ENCODE measurements at places on chromosomes 6 and 20. TPM values are rescaled to one million over a fixed set of nuclear protein-coding genes. Genes with fewer than 3 reads are reported as not detected.

- H3K4me1 ChIP-seq, result no peaks in the 10 kb centered on the region
- H3K36me3 ChIP-seq, result no peaks in the 10 kb centered on the region
- H3K27me3 ChIP-seq, result no peaks in the 10 kb centered on the region
- DNase-seq, result no peak
- H3K4me3 ChIP-seq, result no peak overlapping the region
These were observed 84.5 kb downstream of the JARID2 start for GRCh38 chr6:15330174-15330944.

GRCh38 chr20:50269091-50270033 lies 78.7 kb downstream of the CEBPB start:
- H3K36me3 ChIP-seq, result no peaks in the 10 kb centered on the region
- DNase-seq, result no peak
- H3K4me1 ChIP-seq, result no peaks in the 10 kb centered on the region
- no peak overlapping the region for H3K27ac ChIP-seq
- H3K4me3 ChIP-seq, result no peak overlapping the region

- peaks cover 66% of the 10 kb centered on the region for H3K4me1 ChIP-seq
- no peaks in the 10 kb centered on the region for H3K36me3 ChIP-seq
- no peak for DNase-seq
- no peaks in the 10 kb centered on the region for H3K27me3 ChIP-seq
- H3K27ac ChIP-seq, result no peak overlapping the region
These were observed 21.5 kb downstream of the ACSS1 start for GRCh38 chr20:25036331-25036936.

The PRELID3B gene
- 19.1 TPM for total RNA-seq

The ID4 gene
- total RNA-seq, result 19.4 TPM

The STX11 gene
- total RNA-seq, result 1.1 TPM

- no peaks in the 10 kb centered on the region for H3K36me3 ChIP-seq
- no peaks in the 10 kb centered on the region for H3K27me3 ChIP-seq
- DNase-seq, result no peak
These were observed 3.0 kb upstream of the GUCA1B start for GRCh38 chr6:42197555-42198362.

GRCh38 chr20:20079102-20079784 lies 26.9 kb downstream of the CFAP61 start:
- no peak overlapping the region for H3K27ac ChIP-seq
- no peak overlapping the region for H3K4me3 ChIP-seq
- H3K27me3 ChIP-seq, result no peaks in the 10 kb centered on the region
- DNase-seq, result no peak
- H3K36me3 ChIP-seq, result no peaks in the 10 kb centered on the region

DNA sequence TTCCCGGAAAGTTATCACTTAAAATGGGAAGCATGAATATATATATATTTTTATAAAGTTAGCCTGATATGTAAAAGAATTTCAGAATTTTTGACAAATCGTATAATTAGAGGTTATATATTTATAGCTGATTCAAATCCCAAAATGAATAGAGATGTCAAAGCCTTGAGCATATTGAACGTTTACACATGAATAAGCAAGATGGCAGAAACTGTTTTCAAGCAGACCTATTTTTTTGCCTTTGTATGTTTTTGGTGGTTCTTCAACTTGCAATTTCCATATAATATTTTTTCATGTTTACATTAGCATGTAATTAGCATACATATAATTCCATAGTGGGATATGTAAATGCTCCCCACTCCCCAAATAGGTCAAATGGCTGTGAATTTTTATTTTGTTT lies 189.9 kb downstream of the PRL start:
- H3K27ac ChIP-seq, result no peak overlapping the region
- H3K36me3 ChIP-seq, result no peaks in the 10 kb centered on the region
- H3K4me3 ChIP-seq, result no peak overlapping the region
- H3K4me1 ChIP-seq, result no peaks in the 10 kb centered on the region
- no peak for DNase-seq

The PRICKLE4 gene
- total RNA-seq, result 1.3 TPM

GRCh38 chr20:36319356-36320260 lies 13.5 kb downstream of the DLGAP4 start:
- H3K4me1 ChIP-seq, result no peaks in the 10 kb centered on the region
- no peaks in the 10 kb centered on the region for H3K36me3 ChIP-seq
- H3K27ac ChIP-seq, result no peak overlapping the region
- H3K27me3 ChIP-seq, result no peaks in the 10 kb centered on the region

DNA sequence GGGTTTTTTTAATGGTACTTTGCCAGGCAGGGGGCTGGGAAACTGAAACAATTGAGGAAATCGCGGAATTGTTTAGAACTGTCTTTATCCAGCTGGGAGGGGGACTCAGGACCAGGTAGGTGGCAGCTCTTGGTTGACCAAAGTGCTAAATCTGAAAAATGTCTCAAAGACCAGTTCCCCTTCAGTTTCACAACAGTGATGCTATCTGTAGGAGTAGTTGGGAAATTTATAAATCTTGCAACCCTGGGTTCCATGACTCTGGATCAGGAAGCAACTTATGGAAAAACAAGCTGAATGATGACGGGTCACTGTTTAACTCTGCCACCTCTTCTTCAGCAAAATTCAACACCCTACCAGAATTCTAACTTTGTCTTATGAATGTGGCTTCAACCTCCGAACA lies 99.7 kb downstream of the FAM50B start:
- H3K36me3 ChIP-seq, result no peaks in the 10 kb centered on the region
- no peaks in the 10 kb centered on the region for H3K4me1 ChIP-seq
- H3K27me3 ChIP-seq, result no peaks in the 10 kb centered on the region
- no peak overlapping the region for H3K4me3 ChIP-seq
- no peak overlapping the region for H3K27ac ChIP-seq

GRCh38 chr20:48293671-48294070 lies 508.4 kb upstream of the SULF2 start:
- no peaks in the 10 kb centered on the region for H3K27me3 ChIP-seq
- no peak overlapping the region for H3K27ac ChIP-seq
- no peak overlapping the region for H3K4me3 ChIP-seq
- H3K36me3 ChIP-seq, result no peaks in the 10 kb centered on the region

GRCh38 chr6:14767226-14767625 lies 478.6 kb upstream of the JARID2 start:
- H3K4me3 ChIP-seq, result no peak overlapping the region
- no peaks in the 10 kb centered on the region for H3K36me3 ChIP-seq
- H3K27me3 ChIP-seq, result no peaks in the 10 kb centered on the region
- DNase-seq, result no peak
- H3K27ac ChIP-seq, result no peak overlapping the region

DNA sequence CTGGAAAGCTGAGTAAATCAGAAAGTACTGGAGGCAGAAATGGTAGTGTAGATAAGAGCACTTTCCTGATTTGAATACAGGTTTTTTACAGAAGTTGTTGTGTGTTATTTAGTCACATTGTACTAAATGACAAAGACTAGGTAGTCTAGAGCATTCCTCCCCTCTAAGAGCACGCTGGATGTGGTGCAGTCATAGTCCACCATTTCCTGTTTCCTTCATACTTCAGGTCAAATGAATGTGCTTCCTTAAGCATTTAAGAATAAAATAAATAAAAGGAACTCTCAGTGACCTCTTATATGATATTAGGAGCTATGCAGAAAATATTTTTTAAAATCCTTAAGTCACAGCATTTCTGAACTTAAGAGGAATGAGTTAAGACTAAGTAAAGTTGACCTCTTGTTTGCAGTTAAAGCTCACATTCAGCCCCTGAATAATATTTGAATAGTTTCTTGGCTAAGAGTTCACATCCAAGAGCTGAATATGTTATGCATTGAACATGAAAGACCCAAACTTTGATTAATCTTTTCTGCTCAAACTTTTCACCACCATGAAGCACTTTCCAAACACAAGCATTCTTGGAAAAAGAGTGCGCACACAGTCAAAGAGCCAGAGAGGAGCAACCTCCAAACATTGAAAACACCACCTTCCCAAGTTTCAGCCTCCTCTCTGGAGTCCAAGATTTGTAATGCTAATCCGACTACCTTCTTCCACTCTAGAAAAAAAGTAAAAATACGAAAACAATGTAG lies 53.4 kb upstream of the TMEM30A start:
- no peak overlapping the region for H3K27ac ChIP-seq
- no peak overlapping the region for H3K4me3 ChIP-seq
- no peak for DNase-seq
- H3K27me3 ChIP-seq, result no peaks in the 10 kb centered on the region
- no peaks in the 10 kb centered on the region for H3K36me3 ChIP-seq
- no peaks in the 10 kb centered on the region for H3K4me1 ChIP-seq

DNA sequence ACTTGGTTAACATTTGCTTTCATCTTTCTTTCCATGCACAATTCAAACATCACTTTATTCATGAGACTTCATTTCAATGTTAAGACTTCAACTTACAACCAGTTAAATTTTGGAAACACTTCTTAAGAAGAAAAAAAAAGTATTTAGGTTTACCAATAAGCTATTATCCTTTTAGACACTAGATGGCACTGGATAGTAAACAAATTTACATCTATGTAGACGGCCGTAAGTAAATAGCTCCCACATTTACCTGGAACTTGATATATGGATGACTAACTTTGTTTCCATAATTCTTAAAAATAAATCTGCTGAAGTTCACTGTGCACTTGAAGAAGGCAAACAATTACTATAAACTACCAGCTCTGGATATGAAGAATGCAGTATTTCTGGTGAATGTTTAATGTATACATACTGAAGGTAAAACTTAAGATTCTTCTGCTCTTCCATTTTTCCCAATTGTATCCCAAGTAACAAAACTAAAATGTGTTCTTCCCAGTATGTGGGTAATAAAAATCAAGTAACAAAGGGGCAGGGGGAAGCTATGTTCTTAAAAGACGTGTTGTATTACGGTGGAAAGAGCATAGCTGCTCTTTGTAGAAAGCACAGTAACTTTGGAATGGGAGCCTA lies 130.6 kb upstream of the C6orf118 start:
- no peak overlapping the region for H3K4me3 ChIP-seq
- no peak overlapping the region for H3K27ac ChIP-seq
- no peaks in the 10 kb centered on the region for H3K36me3 ChIP-seq
- H3K27me3 ChIP-seq, result no peaks in the 10 kb centered on the region

DNA sequence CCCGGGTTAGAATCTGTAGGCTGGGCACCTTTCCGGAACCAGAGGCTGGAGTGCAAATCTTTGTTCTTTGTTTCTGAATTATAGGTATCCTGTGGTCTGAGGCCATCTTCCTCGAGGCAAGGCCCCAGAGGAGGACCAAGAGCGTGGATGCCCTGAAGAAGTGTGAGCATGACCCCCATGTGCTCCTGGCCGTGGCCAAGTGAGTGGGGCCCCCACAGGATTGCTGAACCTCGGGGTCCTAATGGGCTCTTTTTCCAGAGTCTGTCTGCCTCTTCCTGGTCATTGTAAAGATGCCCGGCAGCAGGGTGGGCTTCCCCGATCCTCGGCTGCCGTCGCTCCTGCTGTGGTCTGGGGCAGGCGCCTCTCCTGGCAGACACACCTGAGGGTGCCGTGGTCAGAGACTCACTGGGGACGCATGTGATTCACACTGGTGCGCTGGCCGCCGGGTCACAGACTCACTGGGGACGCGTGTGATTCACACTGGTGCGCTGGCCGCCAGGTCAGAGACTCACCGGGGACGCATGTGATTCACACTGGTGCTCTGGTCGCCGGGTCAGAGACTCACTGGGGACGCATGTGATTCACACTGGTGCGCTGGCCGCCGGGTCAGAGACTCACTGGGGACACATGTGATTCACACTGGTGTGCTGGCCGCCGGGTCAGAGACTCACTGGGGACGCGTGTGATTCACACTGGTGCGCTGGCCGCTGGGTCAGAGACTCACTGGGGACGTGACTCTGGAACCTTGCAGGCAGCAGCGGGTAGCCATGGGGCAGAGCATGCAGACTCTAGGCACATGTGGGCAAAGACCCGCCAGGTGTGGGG lies 6.5 kb upstream of the C20orf204 start:
- no peaks in the 10 kb centered on the region for H3K27me3 ChIP-seq
- H3K4me3 ChIP-seq, result no peak overlapping the region
- DNase-seq, result no peak
- H3K4me1 ChIP-seq, result no peaks in the 10 kb centered on the region
- H3K36me3 ChIP-seq, result peaks cover 12% of the 10 kb centered on the region

- no peaks in the 10 kb centered on the region for H3K4me1 ChIP-seq
- H3K27me3 ChIP-seq, result no peaks in the 10 kb centered on the region
- DNase-seq, result no peak
- H3K27ac ChIP-seq, result no peak overlapping the region
These were observed 256.9 kb upstream of the SASH1 start for GRCh38 chr6:148085631-148086331.

DNA sequence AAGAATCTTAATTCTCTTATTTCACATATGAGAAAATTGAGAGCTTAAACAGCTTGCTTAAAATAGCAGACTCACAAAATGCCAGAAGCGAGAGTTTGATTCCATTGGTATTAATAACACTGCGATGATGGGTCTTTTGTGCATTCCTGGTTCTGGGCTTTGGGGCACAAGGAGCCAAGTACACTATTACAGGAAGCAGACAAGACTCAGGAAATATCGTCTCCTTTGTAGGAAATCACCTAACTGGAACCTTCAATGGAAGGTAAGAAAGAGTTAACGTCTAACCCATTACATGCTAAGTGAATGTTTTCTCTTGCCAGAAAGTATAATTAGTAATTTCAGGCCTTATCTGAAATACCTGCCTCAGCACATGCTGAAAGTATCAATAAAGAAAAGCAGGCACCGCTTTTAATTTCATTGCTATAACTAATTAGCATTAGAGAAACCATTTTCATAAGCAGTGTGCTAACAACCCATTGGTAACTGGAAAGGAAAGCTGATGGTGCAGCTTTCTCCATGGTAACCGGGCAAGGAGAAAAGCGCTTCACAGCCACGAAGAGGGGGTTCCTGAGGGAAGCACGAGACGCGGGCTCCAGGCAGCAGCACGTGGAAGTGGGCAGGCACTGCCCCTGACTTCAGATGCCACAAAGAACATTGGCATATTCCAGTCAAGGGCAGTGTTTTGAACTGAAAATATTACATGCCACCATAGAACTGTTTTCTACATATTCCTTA lies 206.7 kb upstream of the AGPAT4 start:
- no peaks in the 10 kb centered on the region for H3K4me1 ChIP-seq
- no peak overlapping the region for H3K27ac ChIP-seq
- no peaks in the 10 kb centered on the region for H3K36me3 ChIP-seq
- H3K4me3 ChIP-seq, result no peak overlapping the region
